ENCODE measurements at places on chromosomes 16 and 17.
A peak's percentile ranks its signal among the peaks of the same experiment; 100 is the strongest.

DNA sequence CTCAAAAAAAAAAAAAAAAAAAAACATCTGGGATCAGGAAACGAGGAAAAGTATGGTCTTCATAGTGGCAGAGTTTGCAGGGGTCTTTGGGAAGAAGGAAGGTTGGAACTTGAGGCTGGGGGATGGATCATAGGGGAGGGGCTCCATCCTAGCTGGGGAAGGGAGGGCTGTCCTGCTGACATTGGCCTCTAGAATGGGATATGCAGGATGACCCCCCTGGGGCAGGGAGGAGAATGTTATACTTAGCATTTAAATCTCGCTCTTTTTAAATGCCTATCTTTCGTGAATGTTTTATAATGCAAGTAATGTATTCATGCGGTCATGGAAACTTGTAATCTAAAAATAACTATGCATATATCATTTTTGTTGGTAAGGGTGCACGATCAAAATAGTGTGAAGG is 33.2 kb downstream of the TMEM235 start:
- DNase-seq: no peak

DNA sequence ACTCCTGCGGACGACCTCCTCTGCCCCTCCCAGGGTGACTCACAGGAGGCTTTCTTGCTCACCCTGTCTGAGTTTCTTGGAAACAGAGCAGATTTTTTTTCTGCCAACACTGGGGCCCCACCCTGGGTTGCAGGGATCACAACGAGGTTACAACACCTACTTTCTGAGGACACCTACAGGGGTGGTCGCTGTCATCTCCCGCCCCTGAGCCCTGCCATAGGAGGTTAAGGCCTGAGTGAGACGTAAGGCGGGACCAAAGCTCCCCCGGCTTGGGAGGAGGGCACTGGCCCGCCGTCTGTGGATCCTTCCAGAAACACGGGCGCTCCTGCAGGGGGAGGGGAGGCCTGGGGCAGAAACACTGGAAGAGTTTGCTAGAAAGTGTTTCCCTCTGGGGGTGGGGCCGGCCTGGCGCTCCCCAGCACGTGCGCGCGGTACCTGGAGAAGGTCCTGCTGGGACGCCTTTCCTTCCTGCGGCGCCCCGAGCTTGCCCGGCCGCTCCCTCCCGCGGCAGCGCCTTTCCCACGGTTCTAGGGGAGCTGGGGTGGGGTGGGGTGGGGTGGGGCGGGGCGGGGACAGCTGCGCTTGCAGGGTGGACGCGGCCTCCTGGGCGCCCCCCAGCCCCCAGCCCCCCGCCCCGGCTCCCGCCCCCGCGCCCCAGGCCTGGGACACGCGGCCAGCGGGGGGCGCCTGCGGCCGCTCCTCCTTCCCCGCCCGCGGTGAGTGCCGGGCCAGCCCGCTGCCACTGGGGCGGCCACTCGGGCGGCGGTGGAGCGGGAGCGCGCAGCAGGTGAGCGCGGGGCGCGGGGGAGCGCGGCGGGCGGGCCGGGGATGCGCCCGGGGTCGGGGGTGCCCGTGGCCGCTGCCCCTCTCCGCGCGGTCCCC is 20.7 kb upstream of the ADCY7 start:
- DNase-seq: no peak

DNA sequence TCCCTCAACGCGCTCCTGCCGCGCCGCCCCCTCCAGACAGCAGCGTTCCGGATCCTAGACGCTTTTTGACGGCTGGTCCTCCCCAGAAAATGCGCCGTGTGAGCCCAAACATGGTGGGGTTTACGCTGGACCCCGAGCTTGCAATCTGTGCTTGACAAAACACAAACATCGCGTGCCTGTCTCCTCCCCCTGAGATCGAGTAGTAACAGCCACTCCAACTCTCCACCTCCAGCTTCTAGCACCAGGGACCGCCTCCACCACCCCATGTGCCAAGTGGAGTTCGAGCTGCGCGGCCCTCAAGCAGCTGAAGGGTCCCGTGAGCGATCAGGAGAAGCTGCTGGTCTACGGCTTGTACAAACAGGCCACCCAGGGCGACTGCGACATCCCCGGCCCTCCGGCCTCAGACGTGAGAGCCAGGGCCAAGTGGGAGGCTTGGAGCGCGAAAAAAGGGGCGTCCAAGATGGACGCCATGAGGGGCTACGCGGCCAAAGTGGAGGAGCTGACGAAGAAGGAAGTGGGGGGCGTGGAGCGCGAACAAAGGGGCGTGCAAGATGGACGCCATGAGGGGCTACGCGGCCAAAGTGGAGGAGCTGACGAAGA is 656 bp upstream of the GEMIN4 start:
- DNase-seq: peak; percentile 60

GRCh38 chr16:64459402-64459801 is 662.5 kb downstream of the CDH11 start:
- no peak for DNase-seq

DNA sequence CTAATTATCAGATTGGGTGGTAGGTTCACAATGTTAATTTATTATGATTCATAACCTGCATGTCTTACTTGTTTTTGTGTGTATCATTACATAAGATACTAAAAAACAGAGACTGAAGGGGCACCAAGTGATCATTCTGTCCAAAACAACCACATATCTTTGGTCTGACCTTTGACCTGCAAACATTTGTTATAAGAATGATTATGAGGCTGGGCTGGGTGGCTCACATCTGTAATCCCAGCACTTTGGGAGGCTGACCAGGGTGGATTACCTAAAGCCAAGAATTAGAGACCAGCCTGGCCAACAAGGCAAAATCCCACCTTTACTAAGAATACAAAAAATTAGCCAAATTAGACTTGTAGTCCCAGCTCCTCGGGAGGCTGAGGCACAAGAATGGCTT is 116.4 kb downstream of the SPAG9 start:
- DNase-seq: no peak

GRCh38 chr17:35713069-35713728 is 18.2 kb upstream of the RASL10B start:
- DNase-seq: peak; percentile 54

- DNase-seq: no peak
Observed at GRCh38 chr16:373848-374615, 3.7 kb upstream of the MRPL28 start.

All from left kidney (tissue), 8 donors.